Effector CD4-positive, alpha-beta T cell (primary cell): ENCODE measurements at places on chromosomes 7 and 10.

- DNase-seq: no peak
Measured at GRCh38 chr10:74453169-74453568, 302.1 kb downstream of the ADK start.

DNA sequence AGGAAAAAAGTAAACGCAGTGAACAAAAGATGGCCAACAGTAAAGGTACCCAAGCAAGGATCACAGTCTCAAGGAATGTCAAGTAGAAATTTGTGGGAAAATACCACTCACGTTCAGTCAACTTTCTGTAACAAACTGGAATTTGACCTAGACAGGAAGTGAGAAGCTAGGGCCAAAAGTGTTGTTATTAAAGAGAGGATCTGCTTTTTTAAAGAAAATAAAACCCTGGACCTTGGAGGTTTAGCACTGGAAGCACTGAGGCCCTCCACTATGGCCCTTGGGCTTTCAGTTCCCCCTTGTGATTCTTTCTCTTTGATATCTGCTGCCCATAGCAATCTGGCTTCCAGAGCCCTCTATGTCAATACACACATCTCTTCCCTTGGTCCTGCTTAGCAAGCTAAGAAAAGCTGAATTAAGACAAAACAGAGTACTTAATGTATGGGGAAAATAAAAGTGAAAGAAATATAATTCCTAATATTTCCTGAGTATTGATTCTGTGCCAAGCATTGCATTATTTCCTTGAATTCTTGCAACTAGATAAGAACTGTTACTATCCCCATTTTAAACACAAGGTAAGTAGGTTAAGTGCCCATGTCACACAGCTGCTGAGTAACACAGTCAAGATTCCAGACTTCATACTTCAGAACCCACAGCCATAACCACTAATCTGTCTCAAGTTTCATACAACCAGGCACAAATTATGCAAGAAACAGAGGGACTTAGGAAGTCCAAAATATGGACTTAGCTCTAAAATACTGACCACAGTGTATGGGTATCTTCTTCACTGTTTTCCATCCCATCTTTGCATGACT lies 2.6 kb upstream of the ZNF438 start:
- DNase-seq: no peak

- no peak for DNase-seq
Measured at GRCh38 chr7:69651101-69651590, 52.9 kb downstream of the AUTS2 start.

GRCh38 chr7:30674420-30674819 lies 7.8 kb downstream of the CRHR2 start:
- no peak for DNase-seq

- no peak for DNase-seq
Measured at GRCh38 chr7:75915416-75916156, 631 bp downstream of the POR start.

DNA sequence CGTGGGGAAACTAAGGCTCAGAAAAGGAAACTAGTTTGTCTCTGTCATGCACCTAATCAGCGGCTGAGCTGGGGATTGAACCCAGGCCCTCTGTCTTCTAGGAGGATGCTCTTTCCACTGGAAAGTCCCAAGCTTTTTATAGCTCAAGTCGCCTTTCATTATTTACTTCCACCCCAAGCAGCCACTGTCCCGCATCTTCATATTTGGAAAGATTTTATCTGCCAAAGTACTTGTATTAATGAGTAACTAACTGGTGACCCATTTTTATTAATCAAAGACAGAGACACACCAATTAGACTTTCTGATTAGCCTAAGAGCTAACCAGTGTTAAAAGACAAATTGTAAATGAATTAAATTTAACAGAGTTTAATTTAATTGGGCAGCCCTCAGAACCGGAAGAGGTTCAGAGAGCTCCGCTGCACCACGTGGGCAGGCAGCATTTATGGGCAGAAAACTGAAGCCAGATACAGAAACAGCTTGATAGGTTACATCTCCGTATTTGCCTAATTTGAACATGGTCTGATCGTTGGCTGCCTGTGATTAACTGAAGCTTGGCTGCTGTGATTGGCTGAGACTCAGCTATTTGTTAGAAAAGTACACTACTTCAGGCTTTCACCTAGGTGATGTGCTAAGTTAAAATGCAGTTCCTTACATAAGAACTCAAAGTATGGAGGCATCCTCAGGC lies 78.5 kb upstream of the PDCD4 start:
- no peak for DNase-seq

- DNase-seq: no peak
Measured at GRCh38 chr10:101538446-101538845, 49.6 kb downstream of the POLL start.

DNA sequence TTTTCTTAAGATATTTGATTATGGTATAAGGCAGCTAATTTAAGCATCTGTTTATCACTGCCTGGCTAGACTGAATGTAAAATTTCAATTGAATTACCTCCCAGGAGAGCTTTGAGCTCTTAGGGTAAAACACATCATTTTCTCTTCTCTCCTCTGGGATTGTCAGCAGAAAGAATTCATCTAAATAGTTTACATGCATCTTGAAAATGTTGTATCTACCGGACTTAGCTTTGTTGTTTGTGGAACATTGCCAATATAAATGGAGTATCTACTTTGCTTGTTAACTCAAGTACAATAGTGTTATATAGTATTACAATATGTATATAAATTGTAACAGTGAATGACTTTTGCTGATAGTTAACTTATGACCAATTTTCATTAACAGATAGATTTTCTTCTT lies 73.3 kb downstream of the TAF3 start:
- no peak for DNase-seq

DNA sequence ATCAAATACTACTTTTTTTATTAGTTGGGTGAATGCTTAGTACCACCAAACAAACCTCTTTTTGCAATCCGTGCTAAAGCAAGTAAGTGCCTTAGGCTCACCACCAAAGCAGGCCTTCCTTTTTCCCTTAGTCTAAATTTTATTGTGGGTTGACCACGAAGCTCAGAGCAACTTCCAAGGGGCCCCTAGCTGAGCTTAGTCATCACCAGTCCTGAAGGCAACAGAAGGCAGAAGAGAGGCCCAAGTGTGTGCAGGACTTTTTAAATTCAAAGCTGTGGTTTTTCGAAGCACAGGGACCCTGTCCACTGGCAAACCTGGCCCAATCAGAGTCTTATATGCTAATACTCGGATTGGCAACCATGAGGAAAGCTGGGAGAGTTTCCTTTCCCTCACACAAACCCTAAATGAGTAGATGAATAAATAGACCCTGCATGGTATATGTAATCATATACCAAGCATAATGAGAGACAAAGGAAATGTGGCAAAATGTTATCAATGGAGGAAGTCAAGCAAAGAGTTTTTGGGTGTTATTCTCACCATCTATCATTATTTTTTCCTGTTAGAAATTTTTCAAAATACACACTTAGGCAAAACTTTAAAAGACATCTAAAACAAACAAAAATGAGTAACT lies 453.2 kb upstream of the GALNT17 start:
- no peak for DNase-seq

DNA sequence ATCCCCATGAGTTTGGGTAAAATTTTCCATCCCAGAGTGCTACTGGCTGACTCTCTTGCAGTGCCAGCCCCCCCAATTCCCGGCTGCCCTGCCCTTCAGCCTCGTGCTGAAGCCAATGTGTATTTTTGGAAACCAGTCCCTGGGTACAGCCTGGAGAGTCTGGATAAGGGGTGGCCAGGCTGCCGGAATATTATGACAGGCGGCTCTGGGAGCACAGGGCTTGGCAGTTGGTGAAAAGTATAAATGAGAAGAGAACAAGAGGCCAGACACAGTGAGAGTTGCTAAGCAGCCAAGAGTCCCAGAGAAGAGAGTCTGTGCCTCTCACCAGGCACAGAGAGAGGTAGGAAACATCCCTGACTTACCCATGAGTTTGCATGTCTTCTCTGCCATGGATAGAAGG lies 53.6 kb downstream of the TMEM130 start:
- DNase-seq: no peak

- DNase-seq: no peak
Measured at GRCh38 chr10:70537398-70538194, 59.0 kb downstream of the PALD1 start.

DNA sequence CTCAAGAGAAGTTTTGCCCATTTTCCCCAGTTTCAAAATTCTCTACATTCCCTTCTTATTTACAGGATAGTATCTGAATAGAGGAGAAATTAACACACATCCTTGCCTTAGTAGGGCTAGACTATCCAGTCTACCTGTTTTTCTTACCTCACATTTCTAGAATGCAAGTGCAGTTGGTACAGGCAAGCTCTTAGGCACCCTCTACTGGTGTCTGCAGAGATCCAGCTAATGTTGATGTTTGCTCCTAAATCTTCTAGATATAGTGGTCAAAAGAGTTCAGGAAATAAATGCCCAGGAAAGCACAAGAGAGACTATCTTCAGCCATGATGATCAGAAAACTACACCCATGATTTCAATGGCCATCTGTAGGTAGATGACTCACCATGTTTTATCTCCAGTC lies 205.3 kb downstream of the HTR7 start:
- no peak for DNase-seq

DNA sequence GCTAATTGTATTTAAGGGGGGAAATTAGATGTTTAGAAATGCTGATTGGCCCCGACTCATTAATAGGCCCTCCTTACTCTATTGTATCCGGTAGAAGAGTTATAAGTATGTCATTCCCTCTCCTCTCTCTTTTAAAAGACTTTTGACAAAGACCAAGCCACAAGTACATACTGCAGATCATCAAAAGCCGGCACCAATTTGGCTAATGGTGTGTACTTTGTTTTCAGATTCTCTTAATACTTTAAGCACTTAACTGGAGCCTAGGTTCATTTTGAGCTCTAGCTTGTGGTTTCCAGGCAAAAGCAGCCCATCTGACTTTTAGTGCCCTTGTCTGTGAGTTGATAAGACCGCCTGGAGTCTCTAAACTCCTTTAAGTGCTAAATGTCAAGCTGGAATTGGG lies 210.0 kb upstream of the LYZL1 start:
- DNase-seq: no peak

DNA sequence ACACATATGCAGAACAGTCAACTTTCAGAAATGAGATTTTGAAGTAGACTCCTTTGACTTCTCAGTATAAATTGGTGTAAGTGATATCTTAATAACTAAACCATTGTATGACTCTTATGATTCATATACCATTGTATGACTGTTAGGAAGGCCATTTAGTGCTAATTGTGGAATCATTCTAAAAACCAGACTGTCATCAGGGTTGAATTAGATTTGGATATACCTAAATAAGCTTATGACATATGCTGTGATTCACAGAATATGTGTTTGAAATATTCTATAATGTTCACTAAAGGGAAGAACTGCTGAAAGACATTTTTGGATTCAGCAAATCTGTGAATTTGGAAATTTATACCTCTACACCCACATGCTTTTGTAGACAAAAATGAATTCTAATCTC lies 438.1 kb downstream of the MDFIC start:
- no peak for DNase-seq

- no peak for DNase-seq
Measured at GRCh38 chr7:132547821-132548220, 28.4 kb downstream of the PLXNA4 start.

GRCh38 chr10:12966067-12966466 lies 35.4 kb downstream of the CCDC3 start:
- no peak for DNase-seq

DNA sequence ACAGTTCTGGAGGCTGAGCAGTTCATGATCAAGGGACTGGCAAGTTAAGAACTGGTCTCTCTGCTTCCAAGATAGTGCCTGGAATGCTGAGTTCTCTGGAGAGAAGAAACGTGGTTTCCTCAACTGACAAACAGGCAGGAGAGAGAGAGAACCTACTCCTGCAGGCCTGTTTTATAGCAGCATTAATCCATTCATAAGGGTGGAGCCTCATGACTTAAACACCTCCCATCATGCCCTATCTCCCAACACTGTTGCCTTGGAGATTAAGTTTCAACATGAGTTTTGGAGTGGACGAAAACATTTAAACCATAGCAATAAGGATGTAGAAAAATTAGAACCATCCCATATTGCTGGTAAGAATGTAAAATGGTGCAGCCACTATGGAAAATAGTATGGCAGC lies 32.3 kb upstream of the IMMP2L start:
- no peak for DNase-seq

GRCh38 chr7:33261585-33261984 lies 132.2 kb downstream of the BBS9 start:
- no peak for DNase-seq

DNA sequence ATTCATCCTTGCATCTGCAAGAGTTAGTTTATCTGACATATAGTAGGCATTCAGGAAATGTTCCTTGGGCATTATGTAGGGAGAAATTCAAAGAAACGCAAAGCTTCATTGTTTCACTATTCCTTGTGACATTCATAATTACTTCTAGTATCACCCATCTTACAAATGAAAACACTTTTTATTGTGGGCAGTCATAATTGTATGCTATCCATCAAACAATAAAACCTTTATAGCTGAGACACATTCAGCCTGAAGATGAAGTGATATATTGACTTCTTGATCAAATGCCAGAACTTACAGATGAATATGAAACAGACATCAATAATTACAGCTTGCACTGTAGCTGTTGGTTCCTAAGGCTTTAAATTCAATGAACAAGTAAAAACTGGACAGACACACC lies 36.4 kb downstream of the FAM204A start:
- no peak for DNase-seq

DNA sequence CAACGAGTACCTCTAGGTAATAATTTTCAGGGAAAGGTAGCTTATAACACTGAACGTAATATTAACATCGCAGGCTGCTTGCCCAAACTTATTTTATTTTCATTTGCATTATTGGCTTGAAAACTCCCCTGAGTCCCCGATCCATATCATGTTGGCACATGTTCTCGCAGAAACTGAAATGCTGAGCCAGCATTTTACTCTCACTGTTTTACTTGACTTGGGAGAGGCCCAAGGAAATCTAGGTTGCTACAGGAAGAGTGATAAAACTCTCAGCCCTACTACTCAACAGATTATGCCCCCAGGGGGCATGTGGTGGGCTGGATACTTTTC lies 183.5 kb upstream of the HABP2 start:
- no peak for DNase-seq

GRCh38 chr7:16051561-16052255 lies 365.2 kb upstream of the MEOX2 start:
- DNase-seq: no peak

DNA sequence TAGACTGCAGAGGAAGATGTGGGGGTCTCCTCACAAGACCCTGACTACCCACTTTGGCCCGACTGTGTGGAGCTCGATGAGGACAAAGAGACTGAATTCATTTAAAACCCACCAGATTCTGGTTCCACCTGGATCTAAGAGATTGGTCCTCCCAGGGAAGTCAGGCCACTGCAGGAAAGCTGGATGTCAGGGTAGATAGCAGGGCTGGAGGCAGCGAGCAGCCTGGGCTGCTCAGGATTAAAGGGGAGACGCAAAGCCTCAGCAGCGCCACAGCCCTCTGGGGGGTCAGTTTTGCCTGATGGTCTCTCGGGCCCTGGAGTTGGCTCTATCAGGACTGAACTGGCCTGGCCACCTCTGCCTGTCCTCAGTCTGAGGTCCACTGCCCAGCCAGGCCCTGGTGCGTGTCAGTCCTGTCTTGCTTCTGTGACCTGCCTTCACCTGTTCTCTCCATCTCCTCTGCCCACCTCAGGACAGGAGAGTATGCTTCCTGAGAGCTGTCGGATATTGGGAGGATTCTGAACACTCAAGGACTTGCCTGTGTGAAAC lies 12.2 kb upstream of the KLRG2 start:
- DNase-seq: no peak

- no peak for DNase-seq
Measured at GRCh38 chr10:52409928-52410327, 95.8 kb downstream of the DKK1 start.
